ENCODE measurements at places on chromosomes 6 and 20. TPM values are rescaled to one million over a fixed set of nuclear protein-coding genes. Genes with fewer than 3 reads are reported as not detected.

Gene IRF4
- 22.9 TPM for polyA plus RNA-seq

Gene B4GALT5
- polyA plus RNA-seq, result 0.48 TPM

Gene SRSF6
- polyA plus RNA-seq, result 58.1 TPM

Gene ULBP3
- polyA plus RNA-seq, result 1.1 TPM

Gene CGA
- polyA plus RNA-seq, result not detected

Gene CFAP206
- not detected for polyA plus RNA-seq

Gene MDFI
- not detected for polyA plus RNA-seq

Gene SDC4
- polyA plus RNA-seq, result not detected

Gene TNF
- 6.4 TPM for polyA plus RNA-seq

Gene OPN5
- not detected for polyA plus RNA-seq

Gene SPATA25
- polyA plus RNA-seq, result not detected

Gene NOX3
- not detected for polyA plus RNA-seq

Gene FGD2
- polyA plus RNA-seq, result 99.8 TPM

Gene TMEM74B
- 0.80 TPM for polyA plus RNA-seq

Gene FAM83D
- polyA plus RNA-seq, result 0.75 TPM

Gene BACH2
- polyA plus RNA-seq, result 21.2 TPM

Gene LGSN
- polyA plus RNA-seq, result not detected

Gene SLC35B2
- 42.6 TPM for polyA plus RNA-seq

Gene PKHD1
- not detected for polyA plus RNA-seq

Gene MICAL1
- 23.9 TPM for polyA plus RNA-seq

Gene TP53TG5
- not detected for polyA plus RNA-seq

Gene KCNS1
- not detected for polyA plus RNA-seq

Gene ALDH5A1
- polyA plus RNA-seq, result 16.0 TPM

Gene PSMB8
- polyA plus RNA-seq, result 366 TPM

Gene TULP1
- polyA plus RNA-seq, result not detected

Gene CDH22
- polyA plus RNA-seq, result not detected

Gene BMP7
- not detected for polyA plus RNA-seq

Measured in IgD-negative memory B cell (primary cell).